Articular chondrocyte of knee joint (primary cell): ENCODE measurements at places on chromosomes 4 and X. TPM values are rescaled to one million over a fixed set of nuclear protein-coding genes. Genes with fewer than 3 reads are reported as not detected.

OTUD4 gene
- 32.1 and 34.1 TPM in 2 replicates for total RNA-seq

CLNK gene
- not detected in 2 replicates for total RNA-seq

CLDN22 gene
- total RNA-seq, result not detected in 2 replicates

SPANXC gene
- not detected in 2 replicates for total RNA-seq

DGKK gene
- total RNA-seq, result not detected in 2 replicates

RNF175 gene
- total RNA-seq, result 0.26 TPM in 1 of 2 replicates, not detected in the other

NXF3 gene
- 0.26 TPM in 1 of 2 replicates, not detected in the other for total RNA-seq

NOP14 gene
- total RNA-seq, result 24.1 and 27.4 TPM in 2 replicates

TMEM47 gene
- 106 and 137 TPM in 2 replicates for total RNA-seq

COL25A1 gene
- total RNA-seq, result under 0.01 and 0.22 TPM in 2 replicates

SSX2 gene
- not detected in 2 replicates for total RNA-seq

CCSER1 gene
- total RNA-seq, result 0.11 TPM in 1 of 2 replicates, not detected in the other

TEX13D gene
- not detected in 2 replicates for total RNA-seq

PITX2 gene
- under 0.01 TPM in 1 of 2 replicates, not detected in the other for total RNA-seq

TNIP3 gene
- 0.13 and 1.8 TPM in 2 replicates for total RNA-seq

LIMCH1 gene
- total RNA-seq, result 28.2 and 39.2 TPM in 2 replicates

KIT gene
- total RNA-seq, result 0.39 and 3.6 TPM in 2 replicates

ATP7A gene
- total RNA-seq, result 14.1 and 17.0 TPM in 2 replicates

TMSB15C gene
- 2.5 TPM in 2 replicates for total RNA-seq

RPA4 gene
- 0.54 and 1.0 TPM in 2 replicates for total RNA-seq

RTL9 gene
- 0.13 and 0.22 TPM in 2 replicates for total RNA-seq

CRMP1 gene
- total RNA-seq, result under 0.01 and 0.11 TPM in 2 replicates

FATE1 gene
- total RNA-seq, result not detected in 2 replicates

XG gene
- 12.5 and 18.4 TPM in 2 replicates for total RNA-seq

EXOC1L gene
- total RNA-seq, result not detected in 2 replicates

HTN1 gene
- 0.11 TPM in 1 of 2 replicates, not detected in the other for total RNA-seq

SMIM31 gene
- 0.11 TPM in 1 of 2 replicates, not detected in the other for total RNA-seq

RAB39B gene
- total RNA-seq, result 0.52 and 0.86 TPM in 2 replicates

UBA6 gene
- total RNA-seq, result 72.4 and 145 TPM in 2 replicates

G3BP2 gene
- total RNA-seq, result 136 and 145 TPM in 2 replicates

YTHDC1 gene
- 41.8 and 43.0 TPM in 2 replicates for total RNA-seq

BTK gene
- not detected in 2 replicates for total RNA-seq

TRIM61 gene
- 1.3 and 3.6 TPM in 2 replicates for total RNA-seq

CFAP99 gene
- total RNA-seq, result under 0.01 TPM in 1 of 2 replicates, not detected in the other

FGFBP2 gene
- 1.2 and 2.4 TPM in 2 replicates for total RNA-seq

LANCL3 gene
- 0.78 and 1.3 TPM in 2 replicates for total RNA-seq

TLR6 gene
- 5.7 and 6.1 TPM in 2 replicates for total RNA-seq

SLITRK2 gene
- total RNA-seq, result not detected in 2 replicates

POLN gene
- total RNA-seq, result 3.1 and 3.9 TPM in 2 replicates

PLAC8 gene
- 0.76 and 1.7 TPM in 2 replicates for total RNA-seq

TEX11 gene
- total RNA-seq, result under 0.01 TPM in 1 of 2 replicates, not detected in the other

FAM241A gene
- 0.65 TPM in 2 replicates for total RNA-seq

GRID2 gene
- not detected in 2 replicates for total RNA-seq

HPGDS gene
- total RNA-seq, result not detected in 2 replicates

HPGD gene
- not detected in 2 replicates for total RNA-seq

RCHY1 gene
- 28.2 and 30.9 TPM in 2 replicates for total RNA-seq

QRFPR gene
- not detected in 2 replicates for total RNA-seq

RASL11B gene
- total RNA-seq, result 0.11 TPM in 1 of 2 replicates, not detected in the other

BEX1 gene
- not detected in 2 replicates for total RNA-seq

PNMA6A gene
- 0.54 and 0.65 TPM in 2 replicates for total RNA-seq

TBC1D25 gene
- 7.2 and 7.8 TPM in 2 replicates for total RNA-seq

ERCC6L gene
- total RNA-seq, result 2.4 and 3.6 TPM in 2 replicates

STAP1 gene
- not detected in 2 replicates for total RNA-seq

REST gene
- 51.1 and 62.0 TPM in 2 replicates for total RNA-seq

PF4V1 gene
- total RNA-seq, result 0.54 TPM in 1 of 2 replicates, not detected in the other

CT45A3 gene
- total RNA-seq, result not detected in 2 replicates

MAP7D2 gene
- total RNA-seq, result 0.13 and 0.65 TPM in 2 replicates

BEX2 gene
- total RNA-seq, result 0.91 and 2.7 TPM in 2 replicates

SSX2B gene
- total RNA-seq, result not detected in 2 replicates
